Fibroblast of skin of back (primary cell): ENCODE measurements at places on chromosomes 4 and X.
A peak's percentile ranks its signal among the peaks of the same experiment; 100 is the strongest.

GRCh38 chr4:110310795-110311194, 112.4 kb upstream of the ELOVL6 start:
- DNase-seq, result no peak

GRCh38 chrX:110123331-110123782, 120.4 kb downstream of the TMEM164 start:
- no peak for DNase-seq

DNA sequence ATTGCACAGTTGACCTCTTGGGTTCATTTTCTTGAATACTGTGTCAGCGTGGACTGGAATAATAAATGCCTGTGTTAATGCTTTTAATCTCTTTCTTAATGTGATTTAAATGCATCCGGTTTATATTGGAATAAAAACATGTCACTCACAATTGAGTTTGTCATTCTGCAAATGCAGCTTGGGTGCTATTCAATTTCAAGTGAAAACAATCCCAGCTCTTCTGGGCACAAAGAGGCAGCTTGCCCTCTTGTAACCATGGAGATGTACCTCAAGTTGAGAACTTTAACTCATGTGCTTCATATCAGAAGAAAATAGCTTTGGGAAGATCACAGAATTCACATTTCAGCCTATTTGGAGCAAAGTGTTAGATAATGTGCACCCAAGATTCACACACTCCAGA, 355.7 kb upstream of the GNPDA2 start:
- DNase-seq, result no peak

GRCh38 chr4:17770845-17771244, 10.6 kb downstream of the FAM184B start:
- no peak for DNase-seq

DNA sequence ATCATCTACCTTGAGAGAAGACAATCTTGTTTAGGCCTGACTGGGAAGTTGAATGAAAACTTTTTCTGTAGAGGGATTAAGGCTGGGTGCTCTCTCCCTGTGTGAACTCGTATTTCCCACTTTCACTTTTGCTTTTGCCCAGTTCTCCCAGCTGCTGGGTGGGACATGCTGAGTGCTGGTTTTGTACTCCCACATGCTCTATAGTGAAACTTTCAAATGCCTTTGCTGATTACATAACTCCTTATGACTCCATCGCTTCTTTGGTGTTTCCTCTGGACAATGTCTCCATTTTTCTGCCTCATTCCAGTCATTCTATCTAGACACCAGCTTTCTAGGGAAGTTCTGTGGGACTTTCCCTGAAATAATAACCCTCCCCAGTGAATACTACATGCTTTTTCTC, 100.5 kb downstream of the CLNK start:
- peak; percentile 89 for DNase-seq

- DNase-seq, result no peak
Observed at GRCh38 chr4:81504112-81505003, 32.7 kb upstream of the RASGEF1B start.

- no peak for DNase-seq
Observed at GRCh38 chr4:145755802-145756201, 75.9 kb downstream of the C4orf51 start.

- no peak for DNase-seq
Observed at GRCh38 chr4:94285666-94286065, 57.0 kb downstream of the HPGDS start.

GRCh38 chrX:31500921-31501320, 429.1 kb upstream of the FTHL17 start:
- peak; percentile 23 for DNase-seq

GRCh38 chr4:139898293-139898692, 232.7 kb downstream of the MGST2 start:
- no peak for DNase-seq

DNA sequence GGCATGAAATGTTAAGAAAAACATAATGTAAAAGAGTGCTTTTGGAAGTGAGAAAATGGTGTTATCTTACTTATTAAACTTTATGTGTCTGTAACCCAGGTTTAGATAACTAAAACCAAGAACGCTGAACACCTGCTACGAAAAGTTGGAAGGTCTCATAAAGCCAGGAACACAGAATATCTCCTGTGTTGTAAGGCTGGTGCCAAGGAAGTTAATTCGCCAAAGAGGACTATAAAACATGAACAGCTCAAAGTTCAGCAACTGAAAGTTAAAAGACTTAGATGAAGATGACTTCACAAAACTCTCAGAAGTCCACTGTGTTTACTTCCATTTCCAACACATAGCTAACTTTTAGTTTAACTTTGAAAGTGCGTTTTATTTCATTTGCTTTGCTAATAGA, 54.3 kb downstream of the GPRIN3 start:
- no peak for DNase-seq

GRCh38 chr4:8607603-8608481, 15.3 kb downstream of the CPZ start:
- no peak for DNase-seq

DNA sequence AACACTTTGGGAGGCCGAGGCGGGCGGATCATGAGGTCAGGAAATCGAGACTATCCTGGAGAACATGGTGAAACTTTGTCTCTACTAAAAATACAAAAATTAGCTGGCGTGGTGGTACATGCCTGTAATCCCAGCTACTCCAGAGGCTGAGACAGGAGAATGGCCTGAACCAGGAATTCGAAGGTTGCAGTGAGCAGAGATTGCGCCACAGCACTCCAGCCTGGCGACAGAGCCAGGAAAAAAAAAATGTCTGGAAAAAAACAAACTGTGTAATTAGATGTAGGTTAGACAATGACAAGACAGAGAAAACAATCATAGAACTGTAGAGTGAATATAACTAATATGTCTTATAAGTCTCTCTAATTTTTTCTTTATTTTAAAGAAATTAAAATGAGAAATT, 1002.5 kb upstream of the LCORL start:
- no peak for DNase-seq

DNA sequence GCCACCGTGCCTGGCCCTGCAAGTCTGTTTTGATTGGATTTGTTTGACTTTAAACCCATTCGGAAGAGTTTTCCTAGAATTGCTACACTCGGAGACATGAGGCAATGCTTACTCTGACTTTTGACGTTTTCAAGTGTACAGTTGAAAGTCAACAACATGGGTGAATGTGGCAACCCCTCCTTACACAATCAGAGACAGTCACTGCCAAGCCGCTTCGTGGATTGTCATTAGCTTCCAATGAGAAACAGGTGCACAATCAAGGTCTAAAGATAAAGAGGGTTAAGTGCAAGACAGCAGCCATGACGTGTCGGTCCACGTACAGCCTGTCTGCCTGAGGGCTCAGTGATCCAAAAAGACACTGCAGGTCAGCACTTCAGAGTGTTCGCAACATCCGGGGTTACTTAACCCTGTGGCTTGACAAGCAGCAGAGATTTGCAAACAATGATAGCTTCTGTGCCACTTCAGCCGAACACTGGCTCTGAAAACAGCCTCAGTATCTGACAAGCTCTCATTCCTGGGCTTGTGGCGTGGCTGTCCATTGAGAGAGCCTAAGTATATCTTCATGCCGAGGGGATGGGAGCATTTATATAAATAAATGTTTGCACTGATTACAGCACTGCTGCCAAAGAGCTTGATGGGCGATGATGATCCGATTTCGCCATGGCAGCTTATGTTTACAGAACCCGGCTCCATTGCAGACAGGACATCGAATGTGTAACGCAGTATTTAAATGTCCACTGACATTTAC, 180.0 kb downstream of the DHRSX start:
- no peak for DNase-seq

- DNase-seq, result peak; percentile 44
Observed at GRCh38 chrX:40008791-40009461, 88.8 kb downstream of the BCOR start.

DNA sequence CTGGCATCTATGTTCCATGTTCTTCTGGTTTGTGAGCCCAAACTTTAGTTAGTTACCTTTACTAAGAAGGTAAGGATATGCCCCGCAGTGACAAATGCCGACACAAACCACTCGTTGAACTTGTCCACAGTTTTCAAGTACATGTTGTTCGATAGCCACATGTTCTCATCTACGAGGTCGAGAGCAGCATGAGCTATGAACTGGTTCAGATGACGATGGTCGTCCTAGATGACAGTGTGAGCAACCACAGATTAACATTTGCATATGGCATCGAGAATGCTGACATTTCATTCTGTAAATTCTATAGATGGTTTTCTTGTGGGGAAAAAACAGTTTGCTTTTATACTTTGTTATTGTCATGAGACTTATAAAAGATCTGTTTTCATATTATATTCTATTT, 18.0 kb downstream of the TRAPPC2 start:
- no peak for DNase-seq

DNA sequence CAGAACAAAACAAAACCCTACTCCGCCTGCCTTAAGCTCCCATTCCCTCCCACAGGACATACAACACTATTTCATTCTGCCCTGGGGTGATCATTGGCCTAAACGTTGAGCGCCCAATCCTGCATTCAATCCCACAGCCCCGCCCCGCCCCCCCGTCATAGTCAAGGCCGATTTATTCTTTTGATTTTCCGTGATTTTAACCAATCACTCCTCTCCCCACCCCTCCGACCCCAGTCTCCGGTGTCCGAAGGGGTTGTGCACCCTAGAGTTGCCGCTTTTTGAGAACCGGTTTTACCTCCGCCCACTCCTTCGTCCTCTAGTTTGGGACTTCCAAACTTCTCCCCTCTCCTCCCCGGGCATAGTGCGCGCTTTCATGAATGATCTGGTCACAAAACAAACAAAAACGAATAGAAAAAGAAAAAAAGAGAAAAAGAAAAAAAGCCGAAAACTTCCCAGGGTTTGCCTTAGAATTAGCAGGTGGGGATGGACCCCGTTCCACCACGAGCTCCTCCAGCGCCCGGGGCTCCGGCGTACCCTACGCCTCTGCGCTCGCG, 446 bp upstream of the UBE2A start:
- DNase-seq, result peak; percentile 24

- DNase-seq, result no peak
Observed at GRCh38 chr4:147102596-147102995, 156.9 kb upstream of the TTC29 start.
